ENCODE measurements at places on chromosomes 11 and 22. TPM values are rescaled to one million over a fixed set of nuclear protein-coding genes. Genes with fewer than 3 reads are reported as not detected.

DNA sequence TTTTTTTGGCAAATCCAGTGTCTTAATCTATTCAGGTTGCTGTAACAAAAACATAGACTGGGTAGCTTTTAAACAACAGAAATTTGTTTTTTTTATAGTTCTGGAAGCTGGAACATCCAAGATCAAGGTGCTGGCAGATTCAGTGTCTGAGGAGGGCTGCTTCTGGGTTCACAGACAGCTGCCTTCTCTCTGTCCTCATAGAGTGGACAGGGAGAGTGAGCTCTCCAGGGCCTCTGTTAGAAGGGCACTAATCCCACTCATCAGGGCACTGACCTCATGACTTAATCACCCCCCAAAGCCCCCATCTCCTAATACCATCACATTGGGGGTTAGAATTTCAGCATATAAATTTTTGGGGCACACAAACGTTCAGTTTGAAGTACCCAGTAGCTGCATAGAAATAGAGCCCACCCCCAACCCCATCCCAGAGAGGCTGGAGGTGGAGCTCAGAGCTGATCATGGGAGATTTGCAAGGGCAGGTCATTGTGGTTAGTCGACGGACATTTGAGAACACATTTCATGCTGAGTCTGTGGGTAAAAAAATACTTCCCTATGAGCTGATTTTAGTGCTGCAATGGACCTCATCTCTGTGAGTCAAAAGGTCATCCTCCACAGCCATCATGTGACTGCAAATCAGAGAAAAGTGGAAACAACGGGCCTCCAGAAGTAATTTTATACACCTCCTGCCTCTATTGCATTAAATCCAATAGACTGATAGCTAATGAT lies 203.1 kb upstream of the CADM1 start:
- H3K27ac ChIP-seq, result no peak overlapping the region
- H3K4me3 ChIP-seq, result no peak overlapping the region
- no peak for DNase-seq
- H3K27me3 ChIP-seq, result no peaks in the 10 kb centered on the region
- H3K4me1 ChIP-seq, result no peaks in the 10 kb centered on the region
- no peaks in the 10 kb centered on the region for H3K36me3 ChIP-seq

GRCh38 chr11:35160246-35160824 lies 21.4 kb downstream of the CD44 start:
- no peaks in the 10 kb centered on the region for H3K36me3 ChIP-seq
- peaks cover 15% of the 10 kb centered on the region for H3K4me1 ChIP-seq

GRCh38 chr11:68009391-68010089 lies 587 bp upstream of the ALDH3B1 start:
- H3K4me1 ChIP-seq, result peaks cover 28% of the 10 kb centered on the region
- H3K27ac ChIP-seq, result peak overlapping the region; percentile 94
- DNase-seq, result no peak
- no peaks in the 10 kb centered on the region for H3K36me3 ChIP-seq
- H3K4me3 ChIP-seq, result no peak overlapping the region
- no peaks in the 10 kb centered on the region for H3K27me3 ChIP-seq

DNA sequence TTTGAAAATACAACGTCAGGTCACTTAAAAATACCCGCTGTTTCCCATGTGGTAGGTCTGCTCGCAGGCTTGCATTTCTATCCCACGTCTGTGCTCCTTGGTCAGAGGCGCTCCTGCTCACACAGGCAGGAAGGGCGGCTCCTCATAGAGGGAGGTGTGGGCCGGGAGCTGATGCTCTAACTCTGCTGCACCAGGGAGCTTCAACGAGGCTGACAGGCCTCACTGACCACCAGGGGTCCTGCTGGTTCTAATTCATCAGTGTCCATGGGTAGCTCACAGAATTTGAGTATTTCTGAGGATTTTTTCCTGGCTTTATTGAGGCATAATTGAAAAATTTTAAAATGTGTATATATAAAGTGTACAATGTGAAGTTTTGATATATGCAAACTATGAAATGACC lies 68.5 kb downstream of the PIWIL3 start:
- H3K4me3 ChIP-seq, result no peak overlapping the region
- H3K36me3 ChIP-seq, result no peaks in the 10 kb centered on the region
- DNase-seq, result no peak

DNA sequence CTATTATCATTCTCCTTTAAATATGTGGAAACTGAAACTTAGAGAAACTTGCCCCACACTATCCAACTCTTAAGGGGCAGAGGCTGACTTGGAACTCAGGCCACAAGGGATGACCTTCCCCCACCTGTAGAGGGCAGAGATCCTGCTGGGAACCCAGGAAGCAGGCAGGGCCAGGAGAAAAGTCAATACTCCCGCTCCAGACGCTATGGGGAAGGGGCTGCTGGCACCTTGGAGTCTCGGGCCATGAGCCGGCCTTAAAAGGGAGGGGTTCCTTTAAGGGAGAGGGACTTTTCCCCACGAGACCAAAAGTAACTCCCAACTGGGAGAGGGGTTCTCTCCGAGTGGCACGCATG lies 620 bp upstream of the ANO5 start:
- peaks cover 2% of the 10 kb centered on the region for H3K27me3 ChIP-seq
- peak overlapping the region; percentile 59 for H3K4me3 ChIP-seq
- no peaks in the 10 kb centered on the region for H3K4me1 ChIP-seq
- H3K27ac ChIP-seq, result no peak overlapping the region
- H3K36me3 ChIP-seq, result no peaks in the 10 kb centered on the region
- DNase-seq, result peak; percentile 1

DNA sequence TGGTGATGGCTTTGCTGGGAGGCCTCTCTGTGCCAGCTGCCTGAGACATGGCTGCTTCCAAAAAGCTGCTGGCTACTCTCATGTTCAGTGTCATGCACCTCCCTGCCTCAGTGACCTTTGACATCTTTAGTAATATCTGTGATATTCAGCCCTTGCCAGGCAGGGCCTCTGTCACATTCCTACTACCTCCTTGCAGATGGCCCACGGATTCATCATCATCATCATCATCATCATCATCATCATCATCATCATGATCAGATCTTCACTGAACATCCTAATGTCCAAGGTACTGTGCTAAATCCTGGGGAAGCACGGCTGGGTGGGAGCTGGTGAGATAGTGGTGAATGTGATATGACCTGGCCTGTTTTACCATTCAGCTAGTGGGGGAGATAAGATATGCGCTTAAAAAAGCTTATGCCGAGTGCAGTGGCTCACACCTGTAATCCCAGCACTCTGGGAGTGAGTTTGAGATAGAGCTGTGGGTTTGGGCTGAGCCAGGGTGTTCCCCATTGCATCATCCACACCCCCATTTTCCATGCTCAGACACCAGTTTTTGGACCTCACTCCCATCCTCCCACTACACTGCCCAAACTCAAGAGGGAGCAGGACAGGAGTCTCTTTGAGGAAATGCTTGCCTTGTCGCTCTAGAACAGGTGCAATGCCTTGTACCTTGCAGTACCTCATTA lies 17.1 kb upstream of the TMPRSS13 start:
- no peak for DNase-seq
- no peaks in the 10 kb centered on the region for H3K27me3 ChIP-seq
- H3K27ac ChIP-seq, result no peak overlapping the region

DNA sequence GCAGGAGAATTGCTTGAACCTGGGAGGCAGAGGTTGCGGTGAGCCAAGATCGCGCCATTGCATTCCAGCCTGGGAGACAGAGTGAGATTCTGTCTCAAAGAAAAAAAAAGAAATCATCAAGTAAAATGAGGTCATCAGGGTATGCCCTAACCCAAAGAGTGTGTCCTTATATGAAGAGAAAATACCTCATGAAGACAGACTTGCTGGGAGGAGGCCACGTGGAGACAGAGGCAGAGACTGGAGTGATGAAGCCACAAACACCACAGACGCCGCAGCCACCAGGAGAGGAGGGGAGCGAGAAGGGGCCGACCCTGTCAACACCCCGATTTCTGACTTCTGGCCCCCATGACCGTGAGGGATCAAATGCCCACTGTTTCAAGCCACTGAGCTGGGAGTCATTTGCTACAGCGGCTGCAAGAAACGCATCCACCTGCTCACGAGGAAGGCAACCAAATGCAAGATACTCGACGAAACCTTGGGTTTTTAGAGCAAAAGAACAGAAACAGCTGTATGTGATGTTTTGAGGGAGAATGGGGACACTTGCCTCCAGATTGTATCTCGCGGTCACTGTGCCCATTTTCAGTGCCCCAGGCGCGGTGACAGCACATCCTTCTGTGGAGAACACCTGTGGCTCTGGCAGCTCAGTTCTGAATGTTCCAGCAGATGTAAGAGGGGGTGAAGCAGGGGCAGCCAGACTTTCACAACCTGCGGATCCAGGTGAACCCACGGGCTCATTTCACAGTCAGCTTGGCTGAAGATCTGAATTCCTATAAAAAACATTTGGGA lies 1317.2 kb downstream of the TBC1D22A start:
- H3K36me3 ChIP-seq, result no peaks in the 10 kb centered on the region
- H3K4me3 ChIP-seq, result no peak overlapping the region
- DNase-seq, result no peak
- no peak overlapping the region for H3K27ac ChIP-seq
- no peaks in the 10 kb centered on the region for H3K4me1 ChIP-seq

DNA sequence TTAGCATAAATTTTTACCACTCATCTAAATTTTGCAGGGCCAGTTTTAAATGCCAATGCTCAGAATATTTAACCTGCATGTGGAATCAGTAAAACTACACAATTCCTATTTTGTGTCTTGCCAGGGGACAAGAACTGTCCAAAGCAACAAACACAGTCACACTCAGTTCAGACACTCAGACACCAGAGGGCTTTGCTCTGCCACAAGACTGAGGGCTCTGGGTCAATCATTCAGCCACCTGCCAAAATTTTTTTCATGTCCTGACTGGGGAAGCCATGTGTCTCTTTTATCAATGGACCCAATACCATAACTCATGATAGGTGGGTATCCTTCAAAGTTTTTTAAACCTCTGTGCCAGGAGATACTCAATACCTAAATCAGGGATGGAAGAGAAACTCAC lies 304.0 kb upstream of the ANO3 start:
- H3K4me3 ChIP-seq, result no peak overlapping the region
- no peak for DNase-seq
- H3K27ac ChIP-seq, result no peak overlapping the region
- no peaks in the 10 kb centered on the region for H3K27me3 ChIP-seq
- no peaks in the 10 kb centered on the region for H3K4me1 ChIP-seq

- H3K36me3 ChIP-seq, result no peaks in the 10 kb centered on the region
- H3K27ac ChIP-seq, result no peak overlapping the region
- no peak overlapping the region for H3K4me3 ChIP-seq
- H3K4me1 ChIP-seq, result no peaks in the 10 kb centered on the region
These were observed 791.0 kb downstream of the FAM181B start for GRCh38 chr11:81942646-81943045.

DNA sequence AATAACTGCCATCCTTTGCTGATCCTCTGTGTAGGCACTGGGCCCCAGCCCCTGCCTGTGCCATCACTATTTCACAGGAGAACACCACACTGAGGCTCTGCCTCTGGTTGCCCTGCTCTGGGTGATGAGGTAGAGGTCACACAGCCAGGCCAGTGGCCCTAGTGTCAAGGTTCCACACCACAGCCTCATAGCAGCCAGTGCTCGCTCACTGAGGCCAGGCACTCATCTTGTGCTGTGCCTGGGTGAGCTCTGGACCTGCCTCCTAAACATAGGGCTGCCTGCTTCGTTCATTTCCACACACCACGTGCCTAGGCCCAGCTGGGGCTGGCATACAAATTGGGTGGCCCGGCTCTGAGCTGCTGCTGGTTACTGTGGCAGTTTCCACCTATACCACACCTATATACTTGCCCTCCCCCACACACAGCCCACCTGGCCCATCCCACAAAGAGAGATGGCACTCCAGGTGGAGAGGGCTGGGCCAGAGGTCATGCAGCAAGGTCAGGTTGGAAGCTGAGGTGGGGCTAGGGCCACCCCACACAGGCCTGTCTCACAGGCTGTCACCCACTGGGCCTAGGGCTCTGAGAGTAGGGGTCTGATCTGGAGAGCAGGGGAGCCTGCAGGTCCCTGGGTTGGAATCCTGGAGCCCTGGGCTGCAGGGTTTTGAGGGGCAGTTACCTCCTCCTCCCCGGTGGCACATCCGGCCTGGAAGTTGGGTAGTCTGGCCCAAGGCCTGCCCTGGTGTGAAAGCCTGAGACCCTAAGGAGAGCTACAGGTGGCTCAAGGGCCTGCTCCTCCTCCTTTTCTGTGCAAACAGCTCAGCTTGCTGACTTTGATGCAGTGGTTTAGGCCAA lies 11.2 kb downstream of the KCNQ1OT1 start:
- peak overlapping the region; percentile 34 for H3K27ac ChIP-seq
- H3K4me1 ChIP-seq, result peaks cover 52% of the 10 kb centered on the region
- no peak overlapping the region for H3K4me3 ChIP-seq
- peaks cover 3% of the 10 kb centered on the region for H3K36me3 ChIP-seq
- H3K27me3 ChIP-seq, result no peaks in the 10 kb centered on the region

DNA sequence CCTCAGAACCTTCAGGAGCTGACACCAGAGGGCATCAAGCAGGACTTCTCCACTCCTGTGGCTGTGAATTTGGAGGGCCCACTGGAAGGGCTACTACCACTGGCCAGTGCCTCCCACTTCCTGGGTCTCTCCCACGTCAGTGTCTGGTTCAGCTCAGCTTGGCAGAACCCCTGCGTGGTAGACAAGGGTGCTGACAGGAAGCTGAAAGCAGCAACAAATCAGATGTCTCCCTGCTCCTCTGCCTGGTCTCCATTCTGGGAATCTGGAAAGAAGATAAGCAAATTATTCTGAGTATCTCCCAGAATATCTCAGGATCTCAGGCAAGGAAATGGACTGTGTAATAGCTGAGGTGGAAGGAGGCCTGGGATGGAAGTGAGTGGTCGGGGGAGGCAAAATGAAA lies 61.5 kb downstream of the TMPRSS5 start:
- no peak overlapping the region for H3K4me3 ChIP-seq
- H3K36me3 ChIP-seq, result no peaks in the 10 kb centered on the region
- no peaks in the 10 kb centered on the region for H3K27me3 ChIP-seq
- DNase-seq, result no peak

DNA sequence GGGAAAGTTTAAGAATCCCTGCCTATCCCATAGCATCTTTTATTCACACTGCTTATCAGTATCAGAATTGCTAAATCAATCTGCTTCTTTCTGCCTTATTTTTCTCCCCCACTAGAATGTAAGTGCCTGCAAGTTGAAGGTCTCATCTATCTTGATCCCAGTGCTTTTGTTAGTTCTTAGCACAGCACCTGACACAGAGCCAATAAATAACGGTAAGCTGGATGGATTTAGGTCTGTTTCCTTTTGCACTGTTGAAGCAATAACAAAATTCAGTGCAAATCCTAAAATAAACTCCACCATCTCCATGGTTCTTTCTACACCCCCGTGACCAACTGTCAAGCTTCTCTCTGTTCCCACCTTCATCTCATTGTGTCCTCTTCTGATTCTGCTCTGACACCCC lies 36.7 kb upstream of the CD44 start:
- peaks cover 7% of the 10 kb centered on the region for H3K4me1 ChIP-seq
- no peak for DNase-seq
- no peak overlapping the region for H3K4me3 ChIP-seq
- no peaks in the 10 kb centered on the region for H3K36me3 ChIP-seq
- H3K27me3 ChIP-seq, result no peaks in the 10 kb centered on the region
- no peak overlapping the region for H3K27ac ChIP-seq

Gene NFRKB
- polyA plus RNA-seq, result 11.9 TPM

Gene MMP12
- 2.5 TPM for polyA plus RNA-seq

Gene OR8A1
- polyA plus RNA-seq, result not detected

Gene CASP5
- polyA plus RNA-seq, result 0.41 TPM

Gene TSPAN32
- 6.8 TPM for polyA plus RNA-seq

Gene WNT11
- 1.5 TPM for polyA plus RNA-seq

Gene E2F8
- polyA plus RNA-seq, result 0.44 TPM

Gene PLEKHA7
- 13.6 TPM for polyA plus RNA-seq
